ENCODE measurements at places on chromosomes 1 and 21.

DNA sequence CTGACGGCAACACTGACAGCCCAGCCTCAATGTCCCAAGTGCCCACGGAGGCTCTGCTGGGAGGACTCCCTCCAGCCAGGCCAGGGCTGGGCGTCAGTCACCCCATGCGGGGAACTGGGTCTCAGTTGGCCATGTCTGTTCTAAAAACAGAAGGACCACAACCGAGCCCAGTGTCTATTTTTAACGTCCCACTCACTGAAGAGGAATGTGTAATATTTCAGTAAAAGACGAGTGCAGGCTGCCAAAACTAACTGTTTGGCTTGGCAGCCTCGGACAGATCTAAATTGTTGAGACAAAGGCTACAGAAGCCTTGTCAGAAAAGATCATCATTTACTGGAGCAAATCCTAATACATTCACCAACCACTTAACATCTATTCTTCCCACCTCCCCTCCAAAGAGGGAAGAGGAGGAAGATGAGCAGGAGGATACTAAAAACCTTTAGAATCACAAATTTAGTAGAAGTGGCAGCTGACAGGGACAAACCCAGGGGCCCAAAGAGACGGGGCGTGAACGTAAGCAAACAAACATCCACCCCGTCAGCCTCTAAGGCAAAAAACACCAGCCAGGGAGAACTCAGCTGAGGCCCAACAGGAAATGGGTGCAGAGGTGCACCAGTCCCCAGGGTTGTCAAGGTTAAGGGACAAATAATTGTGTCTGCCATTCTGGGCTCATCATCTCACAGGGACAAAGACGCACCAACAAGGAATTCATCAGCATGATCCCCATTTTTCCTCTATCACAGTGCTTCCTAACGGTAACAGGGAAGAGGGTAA is 18.7 kb downstream of the C1orf198 start:
- DNase-seq, result no peak

DNA sequence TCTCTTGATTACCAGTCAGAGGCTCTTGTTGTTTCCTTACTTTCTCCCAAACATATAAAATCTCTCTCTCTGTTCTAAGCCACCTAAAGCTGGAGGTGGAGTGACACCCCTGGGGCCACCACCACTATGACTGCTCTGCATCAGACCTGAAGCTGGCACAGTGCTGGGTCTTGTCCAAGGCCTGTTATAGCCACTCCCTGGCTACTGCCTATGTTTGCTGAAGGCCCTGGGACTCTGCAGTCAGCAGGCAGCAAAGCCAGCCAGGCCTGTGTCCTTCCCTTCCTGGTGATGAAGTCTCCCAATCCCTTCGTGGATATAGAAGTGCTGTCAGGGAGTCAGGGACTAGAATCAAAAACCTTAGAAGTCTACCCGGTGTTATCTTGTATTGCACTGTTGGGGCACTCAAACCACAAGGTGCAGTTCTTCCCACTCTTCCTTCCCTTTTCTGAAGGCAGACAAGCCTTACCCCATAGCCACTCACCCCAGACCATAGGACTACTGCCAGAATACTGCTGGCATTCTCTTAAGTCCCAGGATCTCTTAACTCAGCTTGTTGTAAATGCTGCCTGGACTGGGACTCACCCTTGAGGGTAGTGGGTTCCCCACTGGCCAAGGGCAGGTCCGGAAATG is 103.1 kb downstream of the RPS6KC1 start:
- DNase-seq, result no peak

DNA sequence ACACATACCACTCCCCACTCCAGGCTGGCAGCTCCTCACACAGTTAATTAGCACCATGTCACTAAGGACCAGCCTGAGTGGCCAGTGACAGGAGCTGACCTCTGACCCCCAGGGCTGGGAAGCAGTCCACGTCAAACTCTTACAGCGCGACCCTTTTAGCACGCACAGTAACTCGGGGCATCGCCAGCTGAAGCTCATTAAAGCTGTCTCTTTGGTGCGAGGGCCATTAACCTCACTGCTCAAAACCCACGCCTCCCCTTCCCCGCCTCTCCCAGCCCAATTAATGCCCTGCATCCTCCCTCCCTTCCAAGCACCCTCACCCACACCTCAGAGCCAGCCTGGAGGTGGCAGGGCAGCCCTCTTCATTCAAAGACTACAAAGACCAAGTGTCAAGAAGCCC is 31.7 kb downstream of the DMAP1 start:
- no peak for DNase-seq

- DNase-seq, result no peak
Observed at GRCh38 chr1:181014477-181015250, 8.0 kb downstream of the STX6 start.

GRCh38 chr1:228101614-228101993 is 1.5 kb downstream of the C1orf35 start:
- DNase-seq, result no peak

DNA sequence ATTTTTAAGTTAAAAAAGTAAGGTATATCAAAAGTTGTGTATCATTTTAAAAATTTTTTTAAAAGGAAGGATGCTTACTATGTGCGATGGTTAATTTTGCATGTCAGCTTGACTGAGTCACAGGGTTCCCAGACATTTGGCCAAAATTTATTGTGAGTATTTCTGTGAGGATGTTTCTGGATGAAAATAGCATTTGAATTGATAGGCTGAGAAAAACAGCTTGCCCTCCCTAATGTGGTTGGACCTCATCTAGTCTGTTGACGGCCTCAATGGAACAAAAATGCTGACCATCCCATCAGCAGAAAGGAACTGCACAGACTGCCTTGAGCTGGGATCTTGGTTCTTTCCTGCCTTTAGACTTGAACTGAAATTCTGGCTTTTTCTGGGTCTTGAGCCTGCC is 724.5 kb downstream of the NCAM2 start:
- no peak for DNase-seq

DNA sequence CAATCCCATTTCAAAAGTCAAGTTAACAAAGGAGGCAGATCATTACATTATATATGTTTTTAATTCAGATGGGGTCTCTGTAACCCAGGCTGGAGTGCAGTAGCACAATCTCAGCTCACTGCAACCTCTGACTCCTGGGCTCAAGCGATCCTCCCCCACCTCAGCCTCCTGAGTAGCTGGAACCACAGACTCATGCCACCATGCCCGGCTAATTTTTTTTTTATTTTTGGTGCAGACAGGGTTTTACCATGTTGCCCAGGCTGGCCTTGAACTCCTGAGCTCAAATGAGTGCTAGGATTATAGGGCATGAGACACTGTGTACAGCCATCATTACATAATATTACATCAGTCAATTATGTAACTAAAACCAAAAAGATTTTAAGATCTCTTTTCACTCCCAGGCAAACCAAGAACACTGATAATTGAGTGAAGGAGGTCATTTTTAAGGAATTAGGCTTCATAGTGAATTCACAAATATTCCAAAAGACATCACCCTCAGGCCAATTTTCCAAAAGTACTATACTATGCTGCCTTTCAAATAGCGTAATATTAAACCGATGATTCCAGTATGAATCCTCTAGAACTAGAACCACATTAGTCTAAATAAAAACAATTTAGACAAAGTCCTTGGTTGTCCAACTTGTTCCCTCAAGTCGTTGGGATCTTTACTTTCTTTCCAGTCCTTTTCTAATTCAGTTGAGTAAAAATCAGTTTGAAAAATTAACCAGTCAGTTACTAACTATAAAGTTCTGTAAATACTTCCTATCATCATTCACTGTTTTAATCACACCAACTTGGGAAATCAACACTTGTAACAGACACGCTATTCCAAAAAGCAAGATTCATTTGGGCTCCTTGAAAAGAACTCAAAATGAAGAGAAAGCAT is 16.1 kb downstream of the TOMM20 start:
- DNase-seq, result no peak

GRCh38 chr1:235918465-235918864 is 51.8 kb upstream of the LYST start:
- no peak for DNase-seq

GRCh38 chr1:246969621-246970020 is 37.9 kb upstream of the AHCTF1 start:
- DNase-seq, result no peak

GRCh38 chr1:159421821-159422220 is 10.2 kb upstream of the OR10J4 start:
- no peak for DNase-seq

GRCh38 chr1:22024485-22025367 is 23.3 kb downstream of the CELA3A start:
- peak; percentile 54 for DNase-seq

DNA sequence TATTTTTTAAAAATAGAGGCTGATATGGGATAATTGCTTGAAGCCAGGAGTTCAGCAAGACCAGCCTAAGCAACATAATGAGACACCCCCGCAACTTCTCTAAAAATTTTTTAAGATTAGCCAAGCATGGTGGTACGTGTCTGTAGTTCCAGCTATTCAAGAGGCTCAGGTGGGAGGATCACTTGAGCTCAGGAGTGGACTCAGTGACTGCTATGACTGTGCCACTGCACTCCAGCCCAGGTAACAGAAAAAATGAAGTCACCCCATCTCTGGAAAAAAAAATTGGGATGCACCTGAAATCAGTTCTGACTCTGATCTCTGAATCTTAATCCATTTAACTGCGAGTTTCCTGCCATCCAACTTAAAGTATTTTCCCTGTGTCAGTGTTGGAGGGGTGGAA is 124.2 kb downstream of the MRPS6 start:
- no peak for DNase-seq

DNA sequence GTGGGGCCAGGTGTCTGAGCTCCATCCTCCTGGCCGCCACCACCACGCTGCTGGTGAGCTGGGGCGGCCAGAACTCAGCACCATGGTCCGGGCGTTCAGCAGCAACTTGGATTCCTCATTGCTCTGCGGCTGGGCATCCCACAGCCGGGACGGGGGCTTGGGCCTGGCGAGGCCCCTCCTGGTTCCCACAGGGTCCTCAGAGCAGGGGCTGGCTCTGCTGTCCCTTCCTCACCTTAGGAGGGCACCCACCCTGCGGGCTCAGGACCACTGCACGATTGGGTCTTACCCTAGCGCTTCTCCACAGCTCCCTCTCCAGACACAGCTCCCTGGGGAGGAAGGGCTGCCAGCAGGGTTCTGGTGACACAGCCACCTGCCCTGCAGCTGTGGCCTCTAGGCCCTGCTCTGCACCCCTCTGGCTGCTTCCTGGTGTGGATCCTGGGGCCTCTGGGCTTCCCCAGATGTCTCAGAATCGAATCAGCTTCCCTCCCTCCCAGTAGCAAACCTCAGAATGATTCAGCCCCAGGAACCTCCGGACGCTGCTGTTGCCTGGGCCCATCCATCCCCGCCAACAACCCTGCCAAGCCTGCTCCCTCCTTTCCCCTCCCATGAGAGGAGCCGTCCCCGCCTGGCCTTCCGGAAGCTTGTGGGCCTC is 25.0 kb downstream of the CRYAA start:
- no peak for DNase-seq

GRCh38 chr1:207302618-207303393 is 18.7 kb upstream of the CD55 start:
- no peak for DNase-seq

DNA sequence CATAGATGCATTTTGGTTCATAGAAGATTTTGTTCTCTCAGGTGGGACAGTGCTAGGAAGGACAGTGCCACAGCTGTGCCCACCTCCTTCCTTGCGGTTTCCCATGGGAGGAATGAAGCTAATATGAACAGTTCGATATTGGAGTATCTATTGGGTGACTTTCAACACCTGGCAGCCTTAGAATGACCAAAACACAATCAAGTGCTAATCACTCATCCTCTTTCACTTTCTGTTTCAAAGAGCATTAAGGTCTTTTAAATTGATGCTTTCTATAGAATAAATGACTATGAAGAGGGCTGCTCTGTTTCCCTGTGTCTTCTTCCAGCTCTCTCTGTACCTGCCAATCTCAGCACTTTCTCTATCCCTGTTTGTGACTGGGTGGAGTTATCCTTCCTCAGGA is 784.0 kb downstream of the MRPL39 start:
- DNase-seq, result no peak

DNA sequence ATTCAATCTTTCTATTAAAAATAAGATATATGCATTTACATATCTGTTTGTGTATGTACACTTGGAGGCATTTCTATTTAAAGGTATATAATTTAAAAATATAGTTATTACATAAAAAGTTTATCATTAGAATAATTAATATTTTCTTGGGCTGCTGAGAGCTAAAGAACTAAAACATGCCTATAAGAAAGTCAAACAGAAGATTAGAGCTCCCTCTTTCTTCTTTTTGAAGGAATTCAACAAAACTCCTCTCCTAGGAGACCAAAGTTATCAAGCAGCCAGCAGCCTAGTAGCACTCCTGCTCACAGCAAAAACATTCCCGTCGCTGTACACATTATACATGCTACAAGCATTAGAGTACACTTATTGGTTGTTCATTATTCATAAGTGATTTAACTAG is 216.4 kb downstream of the VAV3 start:
- DNase-seq, result no peak

GRCh38 chr1:36142121-36142520 is 7.2 kb downstream of the TRAPPC3 start:
- DNase-seq, result no peak

GRCh38 chr21:46515109-46515508 is 56.4 kb downstream of the DIP2A start:
- DNase-seq, result no peak

GRCh38 chr1:9767964-9768668 is 55.6 kb downstream of the CLSTN1 start:
- DNase-seq, result peak; percentile 21

GRCh38 chr1:177877086-177877485 is 92.8 kb downstream of the SEC16B start:
- DNase-seq, result no peak

GRCh38 chr1:56434025-56434424 is 145.3 kb downstream of the PLPP3 start:
- DNase-seq, result no peak

DNA sequence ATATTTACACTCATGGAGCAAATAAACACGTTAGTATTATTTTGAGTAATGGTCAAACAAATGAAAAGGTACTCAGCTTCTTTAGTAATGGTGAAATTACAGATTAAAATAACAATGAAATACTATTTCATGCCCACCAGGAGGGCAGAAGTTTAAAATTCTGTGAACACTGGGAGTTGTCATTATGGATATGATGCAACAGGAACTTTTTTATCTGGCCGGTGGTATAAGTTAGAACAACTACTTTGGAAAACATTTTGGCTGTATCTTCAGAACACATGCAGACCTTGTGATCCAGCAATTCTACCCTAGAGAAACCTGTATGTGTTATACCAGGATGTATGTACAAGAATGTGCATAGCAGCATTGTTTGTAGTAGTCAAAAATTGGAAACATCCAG is 23.2 kb upstream of the PPP1R8 start:
- DNase-seq, result no peak

GRCh38 chr1:9399510-9400424 is 107.1 kb downstream of the SPSB1 start:
- DNase-seq, result no peak

- DNase-seq, result no peak
Observed at GRCh38 chr1:152879559-152880198, 1.6 kb downstream of the SMCP start.

GRCh38 chr1:182335771-182336566 is 55.6 kb downstream of the GLUL start:
- DNase-seq, result no peak
